ENCODE measurements at places on chromosomes 4 and X. TPM values are rescaled to one million over a fixed set of nuclear protein-coding genes. Genes with fewer than 3 reads are reported as not detected.
A peak's percentile ranks its signal among the peaks of the same experiment; 100 is the strongest.

GRCh38 chr4:161767116-161767515 lies 396.7 kb downstream of the FSTL5 start:
- no peak for DNase-seq
- no peaks in the 10 kb centered on the region for H3K27me3 ChIP-seq
- no peak overlapping the region for H3K4me3 ChIP-seq
- H3K36me3 ChIP-seq, result no peaks in the 10 kb centered on the region
- no peaks in the 10 kb centered on the region for H3K4me1 ChIP-seq

DNA sequence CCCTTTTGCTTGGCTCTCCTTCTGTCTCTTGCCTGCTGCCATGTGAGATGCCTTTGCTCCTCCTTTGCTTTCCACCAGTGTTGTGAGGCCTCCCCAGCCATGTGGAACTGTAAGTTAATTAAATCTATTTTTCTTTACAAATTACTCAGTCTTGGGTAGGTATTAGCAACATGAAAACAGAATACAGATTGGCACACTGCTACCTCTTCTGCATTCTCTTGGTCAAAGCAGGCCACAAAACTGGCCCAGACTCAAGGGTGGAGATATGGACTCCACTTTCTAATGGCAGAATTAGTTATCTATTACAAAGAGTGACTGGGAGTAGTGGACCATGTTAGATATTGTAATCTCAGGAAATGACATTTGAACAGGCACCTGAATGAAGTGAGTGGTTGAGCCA lies 21.5 kb upstream of the CCDC149 start:
- H3K4me3 ChIP-seq, result no peak overlapping the region
- DNase-seq, result no peak
- peaks cover 15% of the 10 kb centered on the region for H3K27me3 ChIP-seq
- peaks cover 9% of the 10 kb centered on the region for H3K36me3 ChIP-seq

- peaks cover 14% of the 10 kb centered on the region for H3K4me1 ChIP-seq
- no peaks in the 10 kb centered on the region for H3K36me3 ChIP-seq
- H3K27ac ChIP-seq, result no peak overlapping the region
Measured at GRCh38 chr4:167964766-167965373, 127.5 kb upstream of the ANXA10 start.

DNA sequence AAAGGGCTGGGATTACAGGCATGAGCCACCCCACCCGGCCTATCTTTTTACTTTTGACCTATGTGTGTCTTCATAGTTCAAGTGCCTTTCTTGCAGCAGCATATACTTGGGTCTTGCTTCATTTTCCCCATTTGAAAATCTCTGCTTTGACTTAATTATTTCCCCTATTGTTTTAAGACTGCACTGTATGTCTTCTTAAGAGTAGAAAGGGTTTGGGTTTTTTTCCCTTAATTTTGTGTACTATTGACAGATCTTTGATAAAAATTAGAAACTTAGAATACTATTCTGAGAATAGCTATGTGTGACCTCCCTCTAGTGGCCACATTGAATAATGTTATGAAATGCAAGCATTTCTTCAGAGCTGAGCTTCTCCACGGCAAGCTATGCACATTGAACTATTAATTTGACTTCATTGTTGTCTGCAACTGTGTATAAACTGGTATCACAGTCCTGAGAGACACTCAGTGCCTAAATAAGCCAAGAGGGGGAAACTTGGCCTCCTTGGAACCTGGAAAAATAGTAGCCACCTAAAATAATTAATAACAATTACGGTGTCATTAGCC lies 8.7 kb upstream of the SLC25A4 start:
- peaks cover 5% of the 10 kb centered on the region for H3K27me3 ChIP-seq
- H3K4me3 ChIP-seq, result no peak overlapping the region
- peak; percentile 51 for DNase-seq
- no peaks in the 10 kb centered on the region for H3K36me3 ChIP-seq

- no peak overlapping the region for H3K4me3 ChIP-seq
- no peaks in the 10 kb centered on the region for H3K4me1 ChIP-seq
- peaks cover 2% of the 10 kb centered on the region for H3K27me3 ChIP-seq
- no peaks in the 10 kb centered on the region for H3K36me3 ChIP-seq
- DNase-seq, result no peak
Measured at GRCh38 chr4:37415845-37416369, 171.4 kb downstream of the NWD2 start.

- DNase-seq, result no peak
- no peak overlapping the region for H3K4me3 ChIP-seq
- no peak overlapping the region for H3K27ac ChIP-seq
- peaks cover 7% of the 10 kb centered on the region for H3K4me1 ChIP-seq
Measured at GRCh38 chrX:41591906-41592305, 96.9 kb upstream of the GPR34 start.

GRCh38 chr4:156512622-156513021 lies 459.0 kb downstream of the PDGFC start:
- H3K4me1 ChIP-seq, result peaks cover 26% of the 10 kb centered on the region
- DNase-seq, result no peak
- no peak overlapping the region for H3K4me3 ChIP-seq
- no peak overlapping the region for H3K27ac ChIP-seq

DNA sequence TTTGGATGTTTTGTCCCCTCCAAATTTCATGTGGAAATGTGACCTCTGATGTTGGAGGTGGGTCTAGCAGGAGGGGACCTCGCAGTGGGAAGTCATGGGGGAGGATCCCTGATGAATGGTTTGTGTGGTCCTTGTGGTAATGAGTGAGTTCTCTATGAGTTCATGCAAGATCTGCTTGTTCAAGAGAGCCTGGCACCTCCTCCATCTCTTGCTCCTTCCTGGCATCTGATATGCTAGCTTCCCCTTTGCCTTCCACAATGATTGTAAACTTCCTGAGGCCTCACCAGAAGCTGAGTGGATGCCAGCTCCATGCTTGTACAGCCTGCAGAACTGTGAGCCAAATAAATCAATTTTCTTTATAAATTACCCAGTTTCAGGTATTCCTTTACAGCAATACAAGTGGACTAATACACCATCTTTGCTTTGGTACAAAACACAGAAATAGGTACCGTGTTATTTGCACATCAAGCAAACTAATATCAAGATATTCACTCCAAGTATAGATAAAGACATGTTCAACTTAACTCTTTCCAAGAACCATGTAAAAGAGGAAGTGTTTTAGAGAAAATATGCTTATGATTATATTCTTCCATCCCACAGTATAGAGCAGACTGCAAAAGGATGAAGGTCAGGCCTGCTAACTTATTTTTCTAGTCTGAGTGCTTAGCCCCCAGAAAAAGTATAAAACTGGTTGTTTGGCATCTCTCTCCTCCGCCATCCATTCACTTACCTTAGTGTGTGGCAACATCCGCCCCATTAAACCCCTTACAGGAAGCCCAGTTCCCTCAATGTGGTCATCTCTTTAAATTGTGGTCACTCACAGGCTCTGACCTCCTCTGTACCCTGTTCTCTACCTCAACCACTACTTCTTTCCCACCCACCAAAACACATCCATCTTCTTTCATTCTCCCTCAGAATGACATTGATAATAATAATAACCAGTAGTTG lies 6.7 kb downstream of the ARAP2 start:
- H3K36me3 ChIP-seq, result no peaks in the 10 kb centered on the region
- H3K4me1 ChIP-seq, result no peaks in the 10 kb centered on the region
- H3K27me3 ChIP-seq, result peaks cover 2% of the 10 kb centered on the region
- no peak overlapping the region for H3K4me3 ChIP-seq

- no peaks in the 10 kb centered on the region for H3K36me3 ChIP-seq
- no peak for DNase-seq
- H3K27ac ChIP-seq, result no peak overlapping the region
Measured at GRCh38 chrX:38560776-38561125, 591 bp upstream of the TSPAN7 start.

GRCh38 chr4:182863501-182863900 lies 53.7 kb downstream of the DCTD start:
- H3K27ac ChIP-seq, result no peak overlapping the region
- H3K36me3 ChIP-seq, result no peaks in the 10 kb centered on the region
- H3K4me3 ChIP-seq, result no peak overlapping the region
- H3K4me1 ChIP-seq, result peaks cover 10% of the 10 kb centered on the region
- peaks cover 8% of the 10 kb centered on the region for H3K27me3 ChIP-seq

GRCh38 chr4:169270810-169271691 lies at the start of gene SH3RF1:
SH3RF1 (minus strand) TSS chr4:169270956; CDS start chr4:169269212, 1,744 bp downstream.
- H3K27me3 ChIP-seq, result 0 out of 2 replicates have a peak, but pooled peaks cover 4% of the 10 kb centered on the region
- peaks cover 17% of the 10 kb centered on the region for H3K36me3 ChIP-seq
- H3K4me3 ChIP-seq, result peak within 1 kb of the TSS; percentile 90
- peak within 1 kb of the TSS; percentile 90 for H3K27ac ChIP-seq

GRCh38 chrX:130111220-130112154 lies 1.2 kb upstream of the ELF4 start:
- no peaks in the 10 kb centered on the region for H3K36me3 ChIP-seq
- DNase-seq, result no peak
- no peaks in the 10 kb centered on the region for H3K27me3 ChIP-seq
- H3K27ac ChIP-seq, result peak overlapping the region; percentile 72

The FGF13 gene
- total RNA-seq, result not detected

GRCh38 chr4:137754652-137755471 lies 222.6 kb upstream of the PCDH18 start:
- peaks cover 19% of the 10 kb centered on the region for H3K4me1 ChIP-seq
- no peaks in the 10 kb centered on the region for H3K36me3 ChIP-seq
- peak overlapping the region; percentile 31 for H3K4me3 ChIP-seq
- no peaks in the 10 kb centered on the region for H3K27me3 ChIP-seq
- H3K27ac ChIP-seq, result peak overlapping the region; percentile 65

GRCh38 chr4:114727461-114727860 lies 128.9 kb downstream of the UGT8 start:
- H3K27ac ChIP-seq, result no peak overlapping the region
- peaks cover 3% of the 10 kb centered on the region for H3K27me3 ChIP-seq
- H3K36me3 ChIP-seq, result no peaks in the 10 kb centered on the region
- DNase-seq, result no peak
- no peak overlapping the region for H3K4me3 ChIP-seq

The PRR32 gene
- not detected for total RNA-seq

GRCh38 chr4:87543835-87544461 lies 14.8 kb upstream of the SPARCL1 start:
- H3K27me3 ChIP-seq, result peaks cover 1% of the 10 kb centered on the region
- no peaks in the 10 kb centered on the region for H3K36me3 ChIP-seq
- H3K4me1 ChIP-seq, result no peaks in the 10 kb centered on the region
- no peak overlapping the region for H3K27ac ChIP-seq
- H3K4me3 ChIP-seq, result no peak overlapping the region
- DNase-seq, result peak; percentile 54

- H3K36me3 ChIP-seq, result peaks cover 4% of the 10 kb centered on the region
- no peak overlapping the region for H3K4me3 ChIP-seq
- no peak for DNase-seq
- no peak overlapping the region for H3K27ac ChIP-seq
Measured at GRCh38 chr4:41426539-41426938, 111.4 kb upstream of the LIMCH1 start.

All from HFFc6 (cell line).